ENCODE measurements at places on chromosomes 4 and X. TPM values are rescaled to one million over a fixed set of nuclear protein-coding genes. Genes with fewer than 3 reads are reported as not detected.

Gene COX7B2
- not detected for total RNA-seq

Gene BCORL1
- total RNA-seq = 2.0 TPM

Gene XK
- total RNA-seq = 3.7 TPM

Gene SLC6A14
- not detected for total RNA-seq

Gene FAM184B
- 5.3 TPM for total RNA-seq

Gene BST1
- total RNA-seq = 4.5 TPM

Gene PIR
- total RNA-seq = 2.0 TPM

Gene TRO
- 78.3 TPM for total RNA-seq

Gene KLB
- total RNA-seq = under 0.01 TPM

Gene GLOD5
- not detected for total RNA-seq

DNA sequence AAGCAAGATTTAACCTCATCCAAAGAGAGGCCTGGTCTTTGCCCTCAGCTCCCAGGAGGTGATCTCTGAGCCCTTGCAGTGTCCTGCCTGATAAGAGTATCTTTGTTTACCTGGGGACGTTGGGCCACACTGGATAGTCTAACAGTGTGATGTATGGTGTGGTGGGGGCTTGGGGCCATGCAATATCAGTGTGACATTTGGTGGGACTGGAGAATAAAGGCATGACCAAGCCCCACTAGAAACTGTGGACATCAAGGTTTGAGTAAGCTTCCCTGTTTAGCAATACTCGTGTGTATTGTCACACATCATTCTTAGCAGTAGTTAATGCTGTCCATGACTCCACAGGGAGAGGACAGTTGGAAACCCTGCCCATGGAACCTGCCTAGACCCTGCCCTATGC lies 34.4 kb downstream of the BBS12 start:
- no peak for DNase-seq

DNA sequence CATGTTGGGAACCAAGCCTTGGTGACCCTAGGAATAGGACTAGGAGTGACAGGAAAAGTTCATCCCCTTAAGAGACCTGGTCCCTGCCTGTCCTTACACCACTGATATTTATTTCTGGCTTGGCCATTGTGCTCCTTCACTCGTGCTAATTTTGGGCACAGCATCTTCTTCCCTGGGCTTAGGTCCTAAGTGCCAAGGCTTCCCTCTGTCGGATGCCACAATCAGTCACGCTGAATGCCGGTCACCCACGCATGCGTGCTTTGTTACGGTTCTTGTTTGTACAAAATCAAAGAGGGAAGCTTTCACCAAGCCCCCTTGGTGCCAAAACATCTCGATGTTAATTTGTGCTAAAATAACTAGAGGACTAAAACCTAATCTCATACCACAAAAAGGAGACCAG lies 17.4 kb upstream of the MAP3K15 start:
- no peak for DNase-seq

- no peak for DNase-seq
Measured at GRCh38 chrX:129360175-129360574, 163.1 kb downstream of the SMARCA1 start.

GRCh38 chr4:20341134-20341738 lies 89.5 kb downstream of the SLIT2 start:
- no peak for DNase-seq

GRCh38 chr4:159512348-159512747 lies 409.5 kb downstream of the RAPGEF2 start:
- DNase-seq = no peak

DNA sequence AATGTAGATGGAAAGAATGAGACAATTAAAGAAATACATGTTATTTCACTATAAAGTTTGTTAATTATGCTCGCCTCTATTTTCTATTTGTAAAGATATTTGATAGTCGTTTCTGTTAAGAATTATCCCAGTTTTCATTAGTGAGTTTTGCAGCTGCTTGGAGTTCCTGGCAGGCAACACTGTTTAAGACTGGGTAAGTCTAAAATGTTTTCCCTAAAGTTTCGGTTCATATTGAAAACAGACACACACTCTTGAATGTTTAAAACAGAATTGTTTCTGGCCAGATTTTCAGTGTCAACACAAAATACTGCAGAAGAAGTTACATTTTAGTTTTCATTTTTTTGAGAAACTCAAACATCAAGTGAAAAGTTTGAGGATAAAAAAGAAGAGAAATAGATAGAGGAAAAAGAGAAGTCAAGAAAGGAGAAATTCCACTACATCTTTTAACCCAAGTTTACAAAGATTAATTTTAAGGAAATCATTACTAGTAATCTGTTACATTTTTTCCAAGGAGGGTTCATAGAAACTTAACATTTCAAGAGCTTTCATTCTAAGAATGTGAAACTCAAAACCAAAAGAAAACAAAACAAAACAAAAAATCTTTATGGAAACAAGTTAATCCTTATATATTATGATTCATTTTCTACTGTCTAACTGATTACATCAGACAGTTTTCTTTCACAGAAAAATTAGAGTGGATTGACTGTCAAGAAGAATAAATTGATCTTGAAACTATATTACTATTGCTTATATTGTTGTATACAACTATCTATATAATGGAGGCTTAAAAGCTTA lies 305.5 kb downstream of the FAT4 start:
- no peak for DNase-seq

DNA sequence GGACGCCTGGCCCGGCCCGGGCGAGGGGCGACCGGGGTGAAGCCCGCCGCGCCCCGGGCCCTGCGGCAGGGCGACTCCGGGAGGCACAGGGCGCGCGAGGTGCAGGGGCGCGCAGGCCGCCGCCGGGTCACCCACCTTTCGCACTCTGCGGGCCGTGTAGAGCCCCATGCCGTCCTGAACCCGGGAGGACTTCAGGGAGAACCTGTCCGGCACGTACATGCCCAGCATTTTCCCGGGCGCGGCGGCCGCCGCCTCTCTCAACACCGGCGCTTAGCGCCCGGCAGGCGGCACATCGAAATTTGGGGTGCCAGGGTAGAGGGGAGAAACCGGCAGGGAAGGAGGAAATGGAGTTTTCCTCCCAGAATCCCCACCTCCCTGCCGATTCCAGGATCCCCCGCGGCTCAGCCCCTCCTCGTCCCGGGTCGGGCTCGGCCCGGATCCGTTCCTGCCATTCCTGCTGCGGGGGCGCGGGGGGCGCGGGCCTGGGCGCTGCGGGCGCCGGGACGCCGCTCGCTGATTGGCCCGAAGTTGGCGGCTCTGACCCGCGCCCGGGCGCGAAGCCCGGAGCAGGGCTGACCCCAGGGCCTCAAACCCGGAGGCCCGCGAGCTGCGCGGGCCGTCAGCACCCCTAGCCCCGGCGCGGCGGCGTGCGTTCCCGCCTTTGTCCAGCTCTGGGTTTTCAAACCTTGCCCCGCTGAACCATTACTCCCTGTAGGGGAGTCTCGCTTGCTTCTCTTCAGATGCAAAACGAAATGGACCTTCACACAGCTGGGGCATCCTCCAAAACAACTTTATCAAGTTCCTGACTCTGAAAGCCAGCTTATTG lies at the start of gene PRDM5:
PRDM5 (minus strand) TSS at position 346 of the 826 bp plus-strand sequence; CDS start at position 228, 118 bp downstream.
- DNase-seq = peak; percentile 54

- no peak for DNase-seq
Measured at GRCh38 chr4:57318703-57319102, 208.5 kb upstream of the IGFBP7 start.

GRCh38 chr4:93179044-93179443 lies 649.5 kb upstream of the ATOH1 start:
- DNase-seq = no peak

GRCh38 chrX:68424719-68425118 lies 8.6 kb downstream of the OPHN1 start:
- no peak for DNase-seq

DNA sequence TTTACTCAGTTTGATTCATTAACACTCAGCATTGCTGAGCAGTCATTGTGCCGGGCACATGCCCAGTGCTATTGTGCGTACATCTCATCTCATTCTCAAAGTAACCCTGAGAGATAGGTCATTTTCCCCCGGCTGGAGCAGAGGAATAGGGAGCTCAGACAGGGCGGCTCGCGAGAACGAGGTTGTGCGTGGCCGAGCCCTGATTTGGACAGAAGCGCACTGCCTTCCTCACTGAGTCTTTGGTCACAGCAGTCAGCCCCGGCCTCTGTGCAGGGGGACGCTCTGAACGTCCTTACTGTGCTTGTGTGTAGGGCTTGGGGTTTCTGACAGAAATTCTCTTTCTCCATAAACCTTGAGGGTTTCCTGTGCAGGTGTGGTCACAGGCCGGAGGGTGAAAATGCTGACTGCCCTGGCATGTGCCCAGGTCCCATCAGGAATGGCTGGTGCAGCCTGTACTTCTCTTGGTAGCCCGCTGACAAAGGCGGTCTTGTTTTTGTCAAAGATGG lies 39.5 kb downstream of the NOP14 start:
- DNase-seq = no peak

- DNase-seq = no peak
Measured at GRCh38 chr4:42018451-42018850, 28.1 kb downstream of the SLC30A9 start.

- DNase-seq = no peak
Measured at GRCh38 chr4:71346710-71347109, 7.9 kb downstream of the SLC4A4 start.

- DNase-seq = peak; percentile 48
Measured at GRCh38 chr4:6011686-6012085, 6.5 kb downstream of the C4orf50 start.

DNA sequence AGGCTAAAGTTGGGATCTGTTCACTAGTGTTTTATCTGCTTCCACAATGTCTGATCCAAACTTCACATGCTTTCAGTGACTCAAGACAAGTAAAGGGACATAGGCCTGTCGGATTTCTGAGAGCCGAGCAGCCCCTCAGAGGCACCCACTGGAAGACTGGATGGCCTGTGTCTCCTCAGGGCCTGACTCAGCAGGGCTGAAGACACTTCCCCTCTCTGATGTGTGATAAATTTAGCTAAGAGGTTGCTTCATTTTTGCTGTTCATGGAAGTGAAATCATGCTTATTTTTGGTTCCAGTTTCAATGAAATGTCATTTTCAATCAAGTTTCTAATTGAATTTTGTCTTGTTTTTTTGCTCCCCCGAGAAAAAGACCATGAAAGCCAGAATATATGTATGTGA lies 93.7 kb downstream of the MXRA5 start:
- no peak for DNase-seq

DNA sequence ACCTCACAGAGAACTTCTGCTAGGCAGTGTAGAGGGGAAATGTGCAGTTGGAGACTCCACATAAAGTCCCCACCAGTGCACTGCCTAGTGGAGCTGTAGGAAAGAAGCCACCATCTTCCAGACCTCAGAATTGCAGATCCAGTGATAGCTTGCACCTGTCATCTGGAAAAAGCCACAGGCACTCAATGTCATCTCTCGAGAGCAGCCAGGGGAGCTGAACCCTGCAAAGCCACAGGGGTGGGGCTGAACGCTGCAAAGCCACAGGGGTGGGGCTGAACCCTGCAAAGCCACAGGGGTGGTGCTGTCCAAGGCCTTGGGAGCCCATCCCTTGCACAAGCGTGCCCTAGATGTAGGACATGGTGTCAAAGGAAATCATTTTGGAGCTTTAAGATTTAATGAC lies 1226.3 kb downstream of the PCDH7 start:
- no peak for DNase-seq

DNA sequence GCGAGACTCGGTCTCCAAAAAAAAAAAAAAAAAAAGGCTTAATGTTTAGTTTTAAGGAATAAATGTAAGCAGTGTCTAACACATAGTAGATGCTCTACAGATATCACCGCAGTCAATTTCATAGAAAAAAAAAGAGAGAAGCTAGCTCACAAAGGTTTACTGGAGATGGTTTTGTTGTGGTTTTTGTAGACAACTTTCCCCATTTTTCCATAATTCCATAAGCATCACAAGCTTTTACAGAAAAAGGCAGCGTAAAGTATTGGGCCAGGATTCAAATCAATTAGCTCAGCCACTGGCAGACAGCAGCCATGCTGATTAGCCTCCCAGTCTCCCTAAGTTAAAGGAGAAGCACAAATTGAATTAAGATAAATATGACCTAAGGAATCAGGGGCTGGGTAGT lies 1.5 kb downstream of the GRSF1 start:
- DNase-seq = no peak

Measured in frontal cortex (tissue), 4 donors.